ENCODE measurements at places on chromosomes 1 and 21.

DNA sequence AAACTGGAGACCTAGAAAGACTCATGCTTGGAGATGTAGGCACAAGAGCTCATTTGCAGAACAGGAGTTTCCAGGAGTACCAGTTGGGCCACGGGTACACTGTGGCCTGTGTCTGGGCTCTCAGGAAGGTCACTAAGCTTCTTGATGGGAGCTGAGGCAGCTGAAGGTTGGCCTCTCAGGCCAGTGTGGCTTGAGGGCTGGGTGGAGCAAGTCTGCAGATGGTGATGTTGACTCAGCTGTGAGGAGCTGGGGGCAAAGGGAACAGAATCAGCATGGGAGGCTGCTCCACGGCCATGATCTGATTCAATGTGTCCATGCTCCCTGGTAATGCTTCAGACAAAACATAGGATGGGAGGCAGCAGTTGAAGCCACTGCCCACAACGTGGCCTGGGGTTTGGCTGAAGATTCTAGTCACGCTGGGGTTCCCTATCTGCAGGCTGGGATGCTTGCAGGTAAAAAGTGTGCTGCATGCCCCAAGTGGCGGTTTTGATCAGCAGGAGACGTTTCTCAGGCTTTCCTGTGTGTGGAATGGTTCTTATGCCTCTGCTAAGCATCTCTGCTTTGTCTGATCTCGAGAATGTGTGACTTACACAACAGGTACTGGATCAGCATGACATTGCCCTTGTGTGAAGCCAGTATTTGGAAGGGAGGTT is 15.4 kb upstream of the TENT5C start:
- peaks cover 26% of the 10 kb centered on the region for H3K4me1 ChIP-seq
- DNase-seq = no peak
- no peak overlapping the region for H3K4me3 ChIP-seq

DNA sequence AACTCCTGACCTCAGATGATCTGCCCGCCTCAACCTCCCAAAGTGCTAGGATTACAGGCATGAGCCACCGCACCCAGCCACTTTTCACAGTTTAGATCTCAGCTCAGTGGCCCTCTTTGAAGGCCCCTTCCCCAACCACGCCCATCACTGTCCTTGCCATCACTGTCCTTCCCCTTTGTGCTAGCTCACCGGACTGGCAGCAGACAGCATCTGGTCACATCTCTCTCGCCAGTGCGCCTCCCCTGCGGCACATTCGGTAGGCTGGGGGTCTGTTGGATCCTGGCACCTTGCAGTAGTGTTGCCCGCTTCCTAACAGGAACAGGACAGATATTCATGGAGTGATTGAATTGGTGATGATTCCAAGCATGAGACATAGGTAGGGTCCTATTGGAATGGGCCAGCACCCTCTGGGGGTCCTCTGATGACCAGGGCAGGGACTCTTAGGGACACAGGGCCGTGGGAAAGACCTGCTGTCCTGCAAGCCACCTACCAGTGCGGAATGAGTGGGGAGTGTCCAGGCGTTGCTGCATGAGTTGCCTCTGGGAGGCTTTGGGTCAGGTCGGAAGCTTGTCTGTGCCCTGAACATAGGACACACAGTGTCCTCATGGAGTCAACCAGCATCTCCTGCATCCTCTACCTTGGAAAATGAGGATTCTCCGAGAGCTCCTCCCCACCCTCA is 178.8 kb upstream of the VAMP3 start:
- H3K27me3 ChIP-seq = no peaks in the 10 kb centered on the region
- no peaks in the 10 kb centered on the region for H3K36me3 ChIP-seq
- peak; percentile 16 for DNase-seq
- no peak overlapping the region for H3K4me3 ChIP-seq

GRCh38 chr1:41773144-41773591 is 145.6 kb downstream of the HIVEP3 start:
- no peak overlapping the region for H3K4me3 ChIP-seq
- H3K36me3 ChIP-seq = no peaks in the 10 kb centered on the region
- H3K27ac ChIP-seq = peak overlapping the region; percentile 28
- DNase-seq = no peak

- peaks cover 39% of the 10 kb centered on the region for H3K4me1 ChIP-seq
- no peaks in the 10 kb centered on the region for H3K36me3 ChIP-seq
- H3K27me3 ChIP-seq = no peaks in the 10 kb centered on the region
- H3K27ac ChIP-seq = peak overlapping the region; percentile 63
- H3K4me3 ChIP-seq = no peak overlapping the region
Observed at GRCh38 chr21:45034556-45035476, 39.6 kb upstream of the ADARB1 start.

DNA sequence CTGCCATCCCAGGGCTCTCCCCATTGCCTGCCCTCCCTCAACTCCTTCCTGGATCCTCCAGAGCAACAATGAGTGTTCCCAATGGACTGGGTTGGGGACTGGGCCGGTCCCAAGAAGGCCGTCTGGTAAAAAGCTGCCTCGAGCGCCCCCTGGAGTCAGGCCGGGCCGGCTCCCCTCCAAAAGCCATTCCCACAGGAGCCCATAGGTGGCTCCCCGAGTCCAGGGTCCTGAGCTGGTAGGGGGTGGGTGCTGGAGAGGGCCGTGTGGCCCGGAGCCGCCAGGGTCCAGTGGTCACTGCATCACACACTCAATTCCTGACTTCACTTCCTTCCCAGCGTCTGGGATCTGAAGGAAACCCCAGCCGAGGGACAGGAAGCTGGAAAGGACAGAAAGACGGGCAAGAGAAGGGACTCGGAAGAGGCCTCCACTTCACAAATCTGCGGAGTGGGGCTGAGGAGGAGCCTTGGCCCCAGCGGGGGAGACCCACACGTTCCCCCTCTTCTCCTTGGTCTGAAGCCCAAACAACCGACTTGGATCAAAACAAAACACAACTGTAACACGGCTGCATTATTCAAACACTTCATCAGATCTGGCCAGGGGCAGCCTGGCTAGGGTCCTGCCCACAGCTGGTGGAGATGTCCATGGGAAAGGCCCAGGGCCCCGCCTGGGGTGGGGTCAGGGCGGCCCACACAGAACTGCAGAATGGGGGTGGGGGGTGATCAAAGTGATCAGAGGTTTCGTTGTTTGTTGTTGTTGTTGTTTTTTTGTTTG is 10.9 kb upstream of the ALDH4A1 start:
- no peak overlapping the region for H3K4me3 ChIP-seq
- H3K4me1 ChIP-seq = peaks cover 37% of the 10 kb centered on the region
- peak; percentile 87 for DNase-seq
- peak overlapping the region; percentile 73 for H3K27ac ChIP-seq
- peaks cover 60% of the 10 kb centered on the region for H3K36me3 ChIP-seq

DNA sequence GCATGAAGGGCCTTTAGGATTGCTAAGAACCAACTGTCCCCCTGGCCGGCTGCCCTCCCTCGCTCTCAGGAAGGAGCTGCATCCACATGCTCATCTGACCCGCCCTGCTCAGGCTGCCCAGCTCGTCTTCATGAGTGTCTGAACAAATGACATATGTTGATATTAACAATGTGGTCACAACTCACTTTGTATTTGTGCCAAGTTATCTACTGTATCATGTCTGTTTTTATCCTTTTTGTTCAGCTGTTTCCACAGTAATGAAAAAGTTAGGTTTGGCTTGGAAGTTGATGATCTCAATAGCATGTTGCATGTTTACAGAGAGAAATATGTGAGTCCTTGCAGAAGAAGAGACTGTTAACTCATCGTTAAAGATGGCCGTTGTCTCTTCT is 75.1 kb downstream of the PHTF1 start:
- H3K4me3 ChIP-seq = no peak overlapping the region
- no peaks in the 10 kb centered on the region for H3K27me3 ChIP-seq
- peak; percentile 56 for DNase-seq
- peak overlapping the region; percentile 51 for H3K27ac ChIP-seq
- no peaks in the 10 kb centered on the region for H3K4me1 ChIP-seq

- H3K27ac ChIP-seq = no peak overlapping the region
- no peak for DNase-seq
- H3K4me1 ChIP-seq = no peaks in the 10 kb centered on the region
- H3K27me3 ChIP-seq = no peaks in the 10 kb centered on the region
- H3K36me3 ChIP-seq = no peaks in the 10 kb centered on the region
Observed at GRCh38 chr1:220927442-220927841, 48.2 kb downstream of the HLX start.

- H3K27me3 ChIP-seq = peaks cover 39% of the 10 kb centered on the region
- DNase-seq = no peak
- peak overlapping the region; percentile 54 for H3K4me3 ChIP-seq
- H3K36me3 ChIP-seq = no peaks in the 10 kb centered on the region
- H3K27ac ChIP-seq = no peak overlapping the region
Observed at GRCh38 chr1:21620011-21620410, 49.1 kb downstream of the RAP1GAP start.

GRCh38 chr21:38263493-38263892 is 6.7 kb downstream of the KCNJ15 start:
- H3K36me3 ChIP-seq = no peaks in the 10 kb centered on the region
- no peak for DNase-seq

- no peaks in the 10 kb centered on the region for H3K27me3 ChIP-seq
- no peaks in the 10 kb centered on the region for H3K36me3 ChIP-seq
- no peak overlapping the region for H3K27ac ChIP-seq
- no peak for DNase-seq
- H3K4me3 ChIP-seq = no peak overlapping the region
Observed at GRCh38 chr1:54268762-54269297, 68.9 kb downstream of the MRPL37 start.

DNA sequence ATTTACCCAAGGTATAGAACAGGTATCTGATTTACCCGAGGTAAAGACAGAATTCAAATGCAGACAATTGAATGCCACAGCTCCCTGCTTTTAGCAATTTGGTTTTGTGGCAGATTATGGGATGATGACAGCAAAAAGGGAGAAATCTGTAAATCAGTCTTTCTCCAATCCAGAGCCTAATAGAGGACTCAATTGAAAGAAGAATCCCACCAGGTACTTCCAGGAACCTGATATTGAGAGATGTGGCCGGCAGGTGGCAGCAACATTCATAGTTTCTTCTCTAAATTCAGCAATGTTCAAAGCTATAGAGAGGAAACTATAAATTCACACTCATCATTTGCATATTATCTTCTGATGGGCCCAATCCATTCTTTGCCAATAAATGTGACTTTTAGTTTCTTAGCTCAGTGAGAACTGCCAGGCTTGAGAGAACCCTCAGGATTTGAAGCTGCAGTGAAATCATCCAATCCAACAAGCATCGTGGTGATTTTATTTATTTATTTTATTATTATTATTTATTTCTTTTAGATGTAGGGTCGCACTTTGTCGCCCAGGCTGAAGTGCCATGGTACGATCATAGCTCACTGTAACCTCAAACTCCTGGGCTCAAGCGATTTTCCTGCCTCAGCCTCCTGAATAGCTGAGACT is 9.8 kb upstream of the PHACTR4 start:
- H3K4me3 ChIP-seq = no peak overlapping the region
- DNase-seq = peak; percentile 81
- H3K27ac ChIP-seq = no peak overlapping the region
- H3K36me3 ChIP-seq = no peaks in the 10 kb centered on the region
- no peaks in the 10 kb centered on the region for H3K27me3 ChIP-seq

GRCh38 chr1:49364676-49365075 is 588.0 kb upstream of the BEND5 start:
- no peaks in the 10 kb centered on the region for H3K36me3 ChIP-seq
- H3K27me3 ChIP-seq = no peaks in the 10 kb centered on the region
- H3K4me3 ChIP-seq = no peak overlapping the region
- DNase-seq = no peak
- no peak overlapping the region for H3K27ac ChIP-seq

DNA sequence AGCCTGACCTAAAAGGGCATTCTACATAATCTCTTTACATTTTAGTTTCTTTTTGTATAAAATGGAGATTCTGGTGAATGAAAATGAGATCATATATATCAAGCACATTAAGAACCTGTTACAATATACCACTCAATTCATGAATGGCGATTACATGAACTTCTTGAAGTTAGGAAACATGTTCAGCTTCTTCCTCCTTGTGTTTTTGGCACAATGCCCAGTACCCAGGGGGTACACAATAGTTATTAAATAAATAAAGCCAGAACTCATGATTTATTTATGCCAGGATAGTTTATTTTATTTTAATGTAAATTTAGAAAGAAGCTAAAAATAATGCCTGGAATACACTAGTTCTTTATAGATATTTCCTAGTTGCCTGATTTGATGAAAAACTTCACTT is 186.0 kb upstream of the PTGFR start:
- no peaks in the 10 kb centered on the region for H3K27me3 ChIP-seq
- no peaks in the 10 kb centered on the region for H3K4me1 ChIP-seq
- DNase-seq = no peak
- H3K36me3 ChIP-seq = no peaks in the 10 kb centered on the region
- no peak overlapping the region for H3K27ac ChIP-seq

- DNase-seq = no peak
- H3K4me3 ChIP-seq = no peak overlapping the region
- no peaks in the 10 kb centered on the region for H3K36me3 ChIP-seq
- no peaks in the 10 kb centered on the region for H3K27me3 ChIP-seq
- no peak overlapping the region for H3K27ac ChIP-seq
- no peaks in the 10 kb centered on the region for H3K4me1 ChIP-seq
Observed at GRCh38 chr1:223473601-223474344, 80.6 kb downstream of the CCDC185 start.

DNA sequence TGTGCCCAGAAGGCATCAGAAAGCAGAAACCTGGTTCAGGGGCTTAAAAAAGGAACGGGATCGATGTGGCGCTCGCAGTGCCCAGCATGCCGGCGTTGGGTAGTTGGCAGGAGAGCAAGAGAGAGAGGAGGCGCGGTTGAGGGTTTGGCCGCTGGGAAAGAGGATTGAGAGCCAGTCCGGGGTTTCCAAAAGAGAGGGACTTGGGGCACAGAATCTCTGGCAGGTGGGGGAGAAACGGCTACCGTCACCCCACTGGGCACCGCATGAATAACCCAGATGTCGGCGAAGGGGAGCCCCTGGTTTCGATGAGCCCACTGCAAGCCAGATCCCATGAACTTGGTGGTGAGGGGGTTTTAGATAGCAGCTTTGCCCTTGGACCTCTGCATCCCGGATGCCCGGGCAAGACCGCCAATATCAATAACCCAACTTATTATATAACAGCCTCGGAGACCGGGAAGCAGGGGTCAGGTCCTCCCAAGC is 60.4 kb upstream of the ACOT11 start:
- H3K27me3 ChIP-seq = peaks cover 5% of the 10 kb centered on the region
- H3K4me1 ChIP-seq = peaks cover 38% of the 10 kb centered on the region
- H3K36me3 ChIP-seq = no peaks in the 10 kb centered on the region
- H3K27ac ChIP-seq = peak overlapping the region; percentile 91
- no peak for DNase-seq

DNA sequence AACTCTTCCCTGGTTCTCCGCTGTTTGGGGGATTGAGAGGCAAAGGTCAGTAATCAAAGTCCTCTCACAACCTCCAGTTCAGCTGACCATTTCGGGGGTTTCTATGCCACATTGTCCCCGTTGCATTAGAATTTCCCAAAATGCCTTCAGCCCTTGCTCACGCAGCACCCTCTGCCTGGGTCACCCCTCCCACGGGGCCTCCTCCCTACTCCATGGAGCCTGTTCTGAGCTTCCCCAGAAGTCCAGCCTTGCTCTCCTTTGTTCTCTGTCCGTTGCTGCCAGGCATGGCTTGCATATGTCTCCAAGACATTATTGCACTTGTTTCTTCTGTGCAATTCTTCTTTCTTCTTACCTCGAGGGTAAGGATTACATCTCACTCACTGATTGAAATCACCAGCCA is 16.5 kb downstream of the DMRTB1 start:
- no peak overlapping the region for H3K4me3 ChIP-seq
- no peak overlapping the region for H3K27ac ChIP-seq
- no peaks in the 10 kb centered on the region for H3K4me1 ChIP-seq
- no peak for DNase-seq
- no peaks in the 10 kb centered on the region for H3K27me3 ChIP-seq
- H3K36me3 ChIP-seq = no peaks in the 10 kb centered on the region
